ENCODE measurements at places on chromosomes 5 and 9. TPM values are rescaled to one million over a fixed set of nuclear protein-coding genes. Genes with fewer than 3 reads are reported as not detected.

The C5orf63 gene
- 4.1 TPM for polyA plus RNA-seq

The COL15A1 gene
- 7.3 TPM for polyA plus RNA-seq

The CTXN3 gene
- 0.14 TPM for polyA plus RNA-seq

The PCDHA11 gene
- polyA plus RNA-seq, result under 0.01 TPM

The JAKMIP2 gene
- 0.20 TPM for polyA plus RNA-seq

The KCNIP1 gene
- not detected for polyA plus RNA-seq

The DRD1 gene
- polyA plus RNA-seq, result 0.02 TPM

The CYLC2 gene
- polyA plus RNA-seq, result not detected

The OTP gene
- not detected for polyA plus RNA-seq

The AIF1L gene
- polyA plus RNA-seq, result 59.3 TPM

The GRXCR2 gene
- polyA plus RNA-seq, result 0.04 TPM

The KIAA0825 gene
- polyA plus RNA-seq, result 0.29 TPM

The TNFSF8 gene
- 0.18 TPM for polyA plus RNA-seq

The LCN1 gene
- not detected for polyA plus RNA-seq

The ZSWIM6 gene
- 3.6 TPM for polyA plus RNA-seq

The PITX1 gene
- 519 TPM for polyA plus RNA-seq

The NUTM2F gene
- not detected for polyA plus RNA-seq

The FBP1 gene
- 5.7 TPM for polyA plus RNA-seq
